ENCODE measurements at places on chromosomes 5 and 9.

DNA sequence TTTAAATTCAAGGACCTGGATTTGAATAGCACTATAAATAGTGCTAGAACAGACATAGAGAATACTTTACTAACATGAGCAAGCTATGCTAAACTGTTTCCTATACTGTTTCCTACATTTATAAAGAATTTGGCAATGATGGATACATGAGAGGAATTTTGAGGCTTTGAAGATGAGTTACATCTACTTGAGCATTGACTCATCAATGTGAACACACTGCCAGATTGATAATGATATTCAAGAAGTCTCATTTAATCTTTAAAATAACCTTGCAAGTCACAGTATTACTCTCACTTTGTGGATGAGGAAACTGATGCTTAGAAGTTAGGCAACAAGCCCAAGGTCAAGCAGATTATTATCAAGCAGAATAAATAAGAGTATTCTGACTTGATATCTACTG lies 281.9 kb downstream of the DNAH5 start:
- DNase-seq = no peak

GRCh38 chr9:112780450-112781036 lies 30.0 kb downstream of the SNX30 start:
- DNase-seq = no peak

DNA sequence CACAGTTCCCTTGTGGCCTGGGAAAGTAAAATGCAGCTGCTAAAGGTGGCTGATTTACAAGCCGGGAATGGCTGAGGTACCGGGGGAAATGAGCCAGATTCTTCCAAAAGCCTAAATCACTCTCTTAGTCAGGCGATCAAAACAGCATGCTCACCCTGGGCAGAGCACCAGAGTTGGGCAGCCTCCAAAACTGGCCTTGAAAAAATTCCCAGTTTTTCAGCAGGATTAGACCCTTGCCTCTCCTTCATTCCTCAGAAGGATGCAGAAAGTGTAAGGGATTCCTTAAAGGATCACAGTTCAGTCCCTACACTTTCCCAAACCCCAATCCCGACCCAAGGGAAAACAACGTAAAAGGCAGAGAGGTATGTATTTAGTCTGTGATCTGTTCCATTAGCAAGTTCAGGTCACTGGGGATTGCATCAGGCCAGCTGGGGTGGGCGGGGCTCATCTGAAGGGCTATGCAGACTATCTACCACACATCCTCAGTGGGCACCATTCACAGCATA lies 16.9 kb downstream of the TMEM174 start:
- no peak for DNase-seq

DNA sequence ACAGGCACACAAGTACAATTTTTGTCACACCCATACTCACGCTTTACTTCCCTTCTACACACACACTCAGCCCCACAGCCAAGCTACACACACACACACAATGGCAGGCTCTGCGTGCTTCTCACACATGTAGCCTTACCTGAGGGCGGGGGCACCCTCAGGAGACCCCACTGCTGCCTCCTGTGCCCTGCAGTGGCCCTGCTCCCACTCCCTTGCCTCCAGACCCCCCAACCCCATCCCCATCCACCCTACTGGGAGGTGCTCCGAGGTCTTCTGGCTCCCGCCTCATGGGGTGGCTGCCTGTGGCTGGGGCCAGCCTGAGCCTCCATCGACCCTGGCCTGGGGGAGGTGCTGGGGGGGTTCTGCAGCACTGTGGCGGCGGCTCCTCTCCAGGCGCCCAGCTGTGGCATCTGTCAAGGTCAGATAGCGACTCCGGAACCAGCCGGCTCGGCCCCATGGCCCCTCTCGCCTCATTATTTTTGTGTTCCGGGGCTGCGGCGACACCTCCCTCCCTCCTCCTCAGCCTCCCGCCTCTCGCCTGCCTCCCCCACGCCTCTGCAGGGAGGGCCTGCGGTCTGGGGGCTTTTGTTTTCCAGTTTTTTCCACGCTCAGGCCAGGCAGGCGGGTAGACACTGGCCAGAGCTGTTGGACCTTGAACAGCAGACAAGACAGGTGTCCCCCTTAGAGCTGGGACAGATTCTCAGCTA lies 21.7 kb downstream of the CXXC5 start:
- no peak for DNase-seq

DNA sequence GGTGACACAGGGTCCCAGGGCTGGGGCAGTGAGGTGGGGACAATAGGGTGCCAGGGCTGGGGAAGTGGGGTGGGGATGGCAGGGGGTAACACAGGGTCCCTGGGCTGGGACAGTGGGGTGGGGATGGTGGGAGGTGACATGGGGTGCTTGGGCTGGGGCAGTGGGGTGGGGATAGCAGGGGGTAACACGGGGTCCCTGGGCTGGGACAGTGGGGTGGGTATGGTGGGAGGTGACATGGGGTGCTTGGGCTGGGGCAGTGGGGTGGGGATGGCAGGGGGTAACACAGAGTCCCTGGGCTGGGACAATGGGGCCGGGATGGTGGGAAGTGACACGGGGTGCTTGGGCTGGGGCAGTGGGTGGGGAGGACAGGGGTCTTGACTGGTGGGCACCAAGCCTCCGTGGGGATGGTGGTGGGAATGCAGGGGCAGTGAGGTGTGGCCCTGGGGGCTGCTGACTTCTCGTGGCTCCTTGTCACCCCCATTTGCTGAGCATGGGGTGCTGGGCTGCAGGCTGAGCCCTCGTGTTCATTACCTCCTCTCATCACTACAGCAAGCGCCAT lies 41.7 kb downstream of the OLFM1 start:
- no peak for DNase-seq

DNA sequence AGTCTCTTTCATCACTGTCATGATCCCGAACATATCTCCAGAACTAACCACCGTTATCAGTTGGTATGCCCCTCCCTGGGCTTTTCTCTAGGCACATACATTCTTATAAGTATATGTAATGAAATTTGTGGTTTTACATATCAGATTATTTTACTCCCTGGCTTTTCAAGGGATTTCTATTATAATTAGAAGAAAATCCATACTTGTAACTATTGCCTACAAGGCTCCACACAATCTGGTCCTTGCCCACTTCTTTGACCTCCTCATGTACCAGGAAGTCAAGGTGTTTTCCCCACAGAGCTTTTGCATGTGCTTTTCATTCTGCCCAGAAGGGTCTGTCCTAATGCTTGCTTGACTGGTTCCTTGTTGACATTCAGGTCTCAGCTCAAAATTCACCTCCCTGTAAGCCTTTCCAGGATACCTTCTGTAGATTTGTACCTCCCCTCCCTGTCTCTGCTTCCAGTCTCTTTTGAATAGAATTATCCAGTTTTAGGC lies 33.6 kb upstream of the HSD17B4 start:
- DNase-seq = no peak

DNA sequence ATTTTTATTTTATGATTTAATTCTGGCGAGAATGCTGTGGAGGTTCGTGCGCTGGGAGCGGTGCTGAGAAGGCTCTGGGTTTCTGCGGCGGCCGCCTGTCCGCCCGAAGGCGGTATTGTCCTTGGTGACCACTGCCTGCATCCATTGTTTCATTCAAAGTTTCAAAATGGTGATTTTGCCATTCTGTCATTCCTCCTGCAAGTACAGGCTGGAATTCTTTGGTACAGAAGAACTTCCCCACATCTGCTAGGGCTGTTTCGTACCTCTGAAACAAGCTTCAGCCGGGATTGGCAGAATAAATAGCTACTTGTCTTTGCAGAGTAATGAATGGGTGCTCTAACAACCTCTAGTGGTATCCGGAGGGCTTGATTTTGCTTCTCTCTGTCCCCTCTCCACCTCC lies 112.6 kb upstream of the CACNA1B start:
- DNase-seq = no peak

- no peak for DNase-seq
These were observed 14.2 kb upstream of the FOXB2 start for GRCh38 chr9:77005216-77005615.

DNA sequence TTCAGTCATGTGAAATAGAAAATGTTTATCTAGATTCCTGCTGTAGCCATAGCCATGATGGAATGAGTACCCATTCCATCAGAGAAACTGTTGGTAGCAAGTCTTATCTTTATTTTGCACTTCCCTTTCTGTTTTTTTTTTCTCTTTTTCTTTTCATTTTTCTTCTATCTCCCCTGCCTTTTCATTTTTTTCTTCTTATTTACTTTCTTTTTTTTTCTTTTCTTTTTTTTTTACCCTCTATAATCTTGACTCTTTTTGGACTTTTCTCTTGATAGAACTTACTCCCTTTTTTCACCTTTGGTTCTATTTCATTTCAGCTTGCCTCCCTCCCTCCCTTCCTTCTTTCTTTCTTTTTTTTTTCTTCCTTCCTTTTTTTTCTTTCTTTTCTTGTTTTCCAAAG lies 15.4 kb downstream of the SLC25A46 start:
- no peak for DNase-seq

GRCh38 chr5:16412556-16412955 lies 53.0 kb downstream of the ZNF622 start:
- DNase-seq = no peak
